ENCODE measurements at places on chromosomes 2 and 18.

DNA sequence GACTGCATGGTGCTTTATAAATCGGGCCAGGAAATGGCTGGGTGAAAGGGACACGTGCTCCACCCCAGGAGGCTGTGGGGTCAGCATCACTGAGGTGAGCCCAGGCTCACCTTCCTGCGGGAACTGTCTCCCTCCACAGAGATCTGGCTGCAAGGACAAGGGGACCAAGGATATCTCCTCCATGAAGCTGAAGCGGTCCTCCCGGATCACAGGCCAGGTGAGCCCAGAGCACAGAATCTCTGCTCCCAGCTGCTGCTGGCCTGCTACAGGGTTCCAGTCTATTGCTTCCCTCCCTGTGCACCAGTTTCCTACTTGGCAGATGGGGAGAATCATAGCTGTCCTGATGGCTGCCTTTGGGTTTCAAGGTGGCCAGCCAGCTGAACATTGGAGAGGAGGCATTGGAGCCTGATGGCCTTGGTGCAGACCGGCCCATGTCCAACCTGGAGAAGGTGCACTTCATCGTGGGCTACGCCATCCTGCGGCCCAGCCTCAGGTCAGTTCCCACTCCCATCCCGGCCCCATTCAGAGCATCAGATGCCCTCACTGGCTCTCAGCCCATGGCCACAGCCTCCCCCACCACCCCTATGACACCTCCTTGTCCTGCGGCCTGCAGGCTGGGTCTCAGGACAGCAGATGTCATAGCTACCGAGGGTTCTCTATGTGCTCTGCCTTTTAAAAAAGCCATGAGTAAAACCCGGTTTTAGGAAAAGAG is 33.7 kb upstream of the GPR17 start:
- DNase-seq = no peak

DNA sequence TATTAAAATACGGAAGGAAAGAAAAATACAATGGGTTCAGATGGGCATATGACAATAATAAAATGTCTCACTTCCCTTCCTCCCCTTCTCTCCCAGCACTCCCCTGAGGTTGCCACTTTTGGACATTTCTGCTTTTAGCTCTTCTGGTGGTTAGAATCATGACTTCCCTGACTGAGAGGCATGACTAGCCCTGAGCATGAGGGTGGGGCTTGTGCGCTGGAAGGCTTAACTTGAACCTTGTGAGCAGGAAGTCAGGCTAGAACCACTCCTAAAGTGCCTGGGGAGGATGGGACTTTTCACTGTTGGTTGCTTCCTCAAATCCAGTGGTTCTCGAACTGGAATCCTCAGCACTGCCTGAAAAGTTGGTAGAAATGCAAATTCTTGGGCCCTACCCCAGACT is 19.7 kb upstream of the ARHGAP25 start:
- DNase-seq = no peak

DNA sequence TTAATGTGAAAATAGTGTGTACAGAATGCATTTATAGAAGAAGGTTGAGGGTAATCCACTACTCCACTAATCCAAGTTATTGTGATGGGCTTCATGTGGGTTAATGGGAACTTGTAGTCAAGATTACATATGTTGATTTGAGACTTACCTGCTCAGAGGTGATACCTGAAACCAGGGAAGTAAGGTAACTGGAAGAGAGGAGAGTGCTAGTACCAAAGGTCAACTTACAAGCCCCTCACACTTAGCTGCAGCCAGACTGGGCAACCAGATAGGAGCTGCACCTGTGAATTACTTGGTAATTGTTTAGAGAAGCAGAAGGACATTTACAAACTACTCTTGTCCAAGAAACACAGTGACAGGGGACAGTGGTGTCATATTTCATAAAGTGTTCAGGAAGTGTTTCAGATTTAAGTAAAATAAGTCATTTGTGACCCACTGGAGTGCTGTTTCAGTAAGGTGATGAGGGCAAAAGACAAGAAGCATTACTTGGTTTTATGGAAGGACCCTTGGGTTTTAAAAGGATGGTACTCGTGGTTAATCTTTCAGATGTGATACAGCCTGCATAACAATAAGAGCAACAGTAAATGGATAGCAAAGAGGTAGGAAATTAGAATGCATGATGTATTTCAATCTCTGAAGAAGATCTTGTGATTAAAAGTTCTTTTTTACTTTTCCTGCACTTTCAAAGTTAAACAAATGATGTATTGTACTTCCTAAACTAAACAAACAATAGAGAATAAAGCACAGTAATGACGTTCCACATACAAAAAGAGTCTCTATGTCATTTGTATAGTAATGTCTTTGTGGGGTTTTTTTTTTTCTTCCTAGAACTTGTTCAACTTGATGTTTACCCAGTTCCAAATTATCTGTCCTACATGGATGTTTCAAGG is 189.3 kb downstream of the PHLPP1 start:
- DNase-seq = no peak

GRCh38 chr2:102112692-102113665 is 29.6 kb upstream of the IL1R1 start:
- peak; percentile 55 for DNase-seq

- DNase-seq = peak; percentile 45
Measured at GRCh38 chr2:48454504-48454903, 75.5 kb upstream of the STON1 start.

All from renal cortical epithelial cell (primary cell).